ENCODE measurements at places on chromosomes 4 and X.

DNA sequence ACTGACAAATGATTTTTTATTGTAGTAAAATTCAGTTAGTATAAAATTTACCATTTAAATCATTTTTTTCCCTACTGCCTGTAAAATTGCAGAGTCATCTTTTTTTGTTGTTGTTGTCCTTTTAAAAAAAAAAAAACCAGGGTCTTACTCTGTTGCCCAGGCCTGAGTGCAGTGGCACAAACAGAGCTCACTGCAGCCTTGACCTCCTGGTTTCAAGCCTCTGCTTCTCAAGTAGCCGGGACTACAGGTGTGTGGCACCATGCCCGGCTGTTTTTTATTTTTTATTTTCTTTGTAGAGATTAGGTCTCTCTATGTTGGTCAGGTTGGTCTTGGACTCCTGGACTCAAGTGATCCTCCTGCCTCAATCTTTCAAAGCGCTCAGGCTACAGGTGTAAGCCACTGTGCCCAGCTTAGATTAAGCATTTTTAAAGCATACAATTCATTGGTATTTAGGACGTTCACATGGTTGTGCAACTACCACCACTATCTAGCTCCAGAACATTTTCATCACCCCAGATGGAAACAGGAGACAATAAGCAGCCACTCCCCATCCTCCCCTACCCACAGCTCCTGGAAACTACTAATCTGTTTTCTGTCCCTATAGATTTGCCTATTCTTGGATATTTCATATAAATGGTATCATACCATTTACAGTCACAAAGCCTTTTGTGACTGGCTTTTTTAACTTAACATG is 59.7 kb upstream of the PGRMC2 start:
- no peak for DNase-seq

- DNase-seq, result no peak
These were observed 12.3 kb downstream of the RPL9 start for GRCh38 chr4:39446483-39446841.

DNA sequence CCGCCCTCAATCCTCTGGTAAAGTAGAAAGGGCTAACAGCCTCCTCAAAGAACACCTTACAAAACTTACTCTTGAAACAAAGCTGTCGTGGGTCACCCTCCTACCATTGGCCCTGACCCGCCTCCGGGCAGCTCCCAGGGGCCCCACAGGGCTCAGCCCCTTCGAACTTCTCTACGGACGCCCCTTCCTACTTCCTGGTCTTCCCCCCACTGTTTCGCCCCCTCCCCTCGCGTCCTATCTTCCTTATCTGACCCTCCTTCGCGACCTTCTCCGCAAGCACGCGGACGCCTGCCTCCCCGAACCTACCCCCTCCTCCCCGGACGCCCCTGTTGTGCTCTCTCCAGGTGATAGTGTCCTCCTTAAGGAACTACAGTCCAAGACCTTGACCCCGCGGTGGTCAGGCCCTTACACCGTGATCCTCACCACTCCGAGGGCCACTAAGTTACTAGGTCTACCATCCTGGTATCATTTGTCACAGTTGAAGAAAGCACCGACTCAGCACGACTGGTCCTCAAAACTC is 963.1 kb downstream of the RPA4 start:
- no peak for DNase-seq

DNA sequence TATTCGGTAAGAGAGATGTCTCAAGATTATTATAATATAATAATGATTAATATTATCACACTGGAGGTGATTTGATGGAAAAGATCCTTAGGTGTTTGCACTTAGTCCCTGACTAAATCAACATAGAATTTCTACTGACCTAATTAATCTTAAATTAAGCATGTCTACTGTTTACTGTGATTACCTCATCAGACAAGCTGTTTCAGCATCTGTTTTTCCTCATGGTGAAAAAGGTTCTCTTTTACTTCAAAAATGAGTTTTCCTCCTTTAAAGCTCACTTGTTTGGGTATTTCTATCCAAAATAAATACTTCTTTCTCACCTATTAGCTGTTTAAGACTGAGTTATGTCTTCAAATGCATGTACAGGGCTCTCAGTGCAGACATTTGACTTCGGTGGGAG is 407.8 kb downstream of the NKX6-1 start:
- DNase-seq, result no peak

DNA sequence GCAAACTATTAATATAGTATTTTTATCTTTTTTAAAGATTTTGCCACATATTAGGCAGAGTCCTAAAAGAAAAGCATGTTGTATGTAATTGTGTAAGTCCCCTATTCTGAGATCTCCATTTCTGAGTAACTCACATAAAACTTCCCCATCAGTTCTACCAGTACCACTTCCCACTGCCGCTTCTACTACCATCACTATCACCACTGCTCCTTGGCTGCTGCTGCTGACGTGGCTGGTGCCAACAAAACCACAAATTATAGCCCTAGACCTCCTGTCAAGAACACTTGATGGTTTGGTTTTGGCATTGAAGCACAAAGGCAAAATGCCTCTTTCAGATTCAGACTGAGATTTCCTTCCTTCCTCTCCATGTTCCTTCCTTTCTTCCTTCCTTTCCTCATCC is 106.4 kb downstream of the MMRN1 start:
- DNase-seq, result no peak

- DNase-seq, result no peak
These were observed 167.3 kb upstream of the LEF1 start for GRCh38 chr4:108336076-108336475.

DNA sequence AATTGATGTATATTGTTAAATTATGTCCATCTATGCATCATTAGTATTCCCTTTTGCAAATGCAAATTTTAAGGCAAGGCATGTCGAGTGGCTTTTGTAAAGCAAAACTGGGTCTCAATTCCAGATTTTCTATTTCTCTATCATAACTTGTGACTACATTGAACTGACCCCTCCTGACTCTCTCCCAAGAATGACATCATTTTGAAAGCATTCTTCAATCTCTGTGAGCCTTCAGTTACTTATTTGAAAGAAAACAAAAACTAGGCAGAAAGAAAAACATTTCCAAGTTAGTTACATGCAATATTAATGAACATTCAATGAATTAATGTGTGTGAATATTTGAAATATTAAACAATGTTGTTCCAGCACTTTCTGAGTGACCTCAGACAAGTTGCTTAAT is 314.3 kb upstream of the CLNK start:
- no peak for DNase-seq

GRCh38 chrX:9885150-9885549 is 82.0 kb upstream of the CLDN34 start:
- DNase-seq, result peak; percentile 26

GRCh38 chr4:81676537-81676936 is 204.8 kb upstream of the RASGEF1B start:
- no peak for DNase-seq

- DNase-seq, result no peak
These were observed 4.1 kb downstream of the PRIMPOL start for GRCh38 chr4:184653650-184654049.

- DNase-seq, result no peak
These were observed 27.3 kb downstream of the WDR1 start for GRCh38 chr4:10089346-10089745.

GRCh38 chrX:54416965-54417364 is 23.2 kb upstream of the TSR2 start:
- no peak for DNase-seq

DNA sequence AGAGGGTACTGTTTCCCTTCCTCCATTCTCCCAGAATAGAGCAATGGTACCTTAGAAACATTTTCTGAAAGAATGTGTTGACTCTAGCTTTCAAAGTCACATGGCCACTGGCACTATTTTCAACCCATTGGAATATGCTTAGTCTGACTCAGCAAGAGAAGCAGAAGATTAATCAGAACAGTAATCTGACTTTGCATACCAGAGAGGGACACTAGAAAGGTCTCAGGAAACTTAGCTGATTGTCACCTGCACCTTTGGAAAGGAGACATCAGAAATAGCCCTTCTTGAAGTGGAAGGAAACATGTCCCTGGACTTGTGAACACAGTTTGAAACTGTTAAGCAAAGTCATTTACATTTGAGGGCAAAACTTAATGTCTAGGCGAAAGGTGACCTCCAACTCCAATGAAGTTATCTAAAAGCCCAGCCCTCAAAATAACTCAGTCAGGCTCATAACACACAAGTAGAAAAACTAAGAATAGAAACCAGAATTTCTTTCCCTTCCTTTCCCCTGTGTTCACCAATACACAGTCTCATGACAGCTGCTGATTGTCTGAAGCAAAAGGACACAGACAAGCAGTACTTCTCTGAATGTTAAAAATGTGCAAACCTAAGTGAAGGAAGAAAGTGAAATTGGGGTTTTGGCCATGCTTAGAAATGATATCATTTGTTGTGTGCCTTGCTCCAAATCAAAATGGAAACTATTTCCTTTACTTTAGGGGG is 270.8 kb downstream of the GRIA3 start:
- no peak for DNase-seq

GRCh38 chr4:113684534-113685091 is 76.9 kb downstream of the CAMK2D start:
- no peak for DNase-seq

DNA sequence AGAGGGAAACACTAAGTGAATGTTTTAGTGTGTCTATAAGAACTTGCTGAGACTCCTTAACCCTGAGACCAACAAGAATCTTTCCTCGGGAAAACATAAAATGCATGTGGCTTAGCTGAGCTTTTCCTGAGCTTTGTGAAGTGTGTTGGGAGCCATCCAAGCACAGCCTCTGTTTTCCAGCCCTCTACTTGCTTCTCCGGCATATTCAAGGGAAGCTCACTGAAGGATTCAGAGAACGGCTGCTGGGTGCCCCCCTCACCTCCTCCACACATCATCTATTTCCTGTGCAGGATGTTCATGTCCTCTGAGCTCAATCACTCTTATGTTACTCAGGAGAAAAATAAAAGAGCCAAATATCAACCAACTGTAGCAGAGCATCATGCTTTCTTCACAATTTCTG is 492.1 kb downstream of the IL15 start:
- DNase-seq, result no peak

GRCh38 chr4:174449152-174449551 is 73.1 kb downstream of the HPGD start:
- no peak for DNase-seq

- DNase-seq, result no peak
These were observed 25.9 kb downstream of the METAP1 start for GRCh38 chr4:99021386-99021785.
